ENCODE measurements at places on chromosomes 11 and 22. TPM values are rescaled to one million over a fixed set of nuclear protein-coding genes. Genes with fewer than 3 reads are reported as not detected.

The USP2 gene
- total RNA-seq, result 0.51 TPM

The FADS3 gene
- total RNA-seq, result 43.1 TPM

The KREMEN1 gene
- 0.36 TPM for total RNA-seq

The E2F8 gene
- 7.7 TPM for total RNA-seq

The SMC1B gene
- total RNA-seq, result not detected

The CADM1 gene
- 91.4 TPM for total RNA-seq

The ZNRF3 gene
- 2.8 TPM for total RNA-seq

The UPK3A gene
- not detected for total RNA-seq
